T1000 (cell line): ENCODE measurements at places on chromosomes 16 and 17.

GRCh38 chr17:33012522-33013033, 20.9 kb downstream of the SPACA3 start:
- DNase-seq, result no peak

DNA sequence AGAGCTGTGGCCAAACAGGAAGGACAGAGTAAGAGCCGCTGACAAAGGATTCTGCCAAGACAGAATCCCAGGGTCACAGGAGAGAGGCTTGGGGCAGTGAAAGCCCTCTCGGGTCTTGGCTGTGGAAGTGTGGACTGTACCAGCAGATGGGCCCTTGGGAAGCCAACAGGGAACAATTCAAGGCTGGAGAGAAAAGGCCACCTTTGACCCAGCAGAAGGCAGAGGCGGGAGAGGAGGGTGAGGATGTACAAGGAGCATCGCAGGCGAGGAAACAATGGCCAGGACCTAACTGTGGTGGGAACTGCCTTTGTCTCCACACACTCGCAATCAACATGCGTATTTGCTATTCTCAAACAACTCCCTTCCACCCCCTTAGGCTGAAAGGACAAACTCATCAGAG, 15.7 kb downstream of the CARHSP1 start:
- no peak for DNase-seq

- DNase-seq, result no peak
Observed at GRCh38 chr17:47633996-47634395, 15.7 kb upstream of the KPNB1 start.

DNA sequence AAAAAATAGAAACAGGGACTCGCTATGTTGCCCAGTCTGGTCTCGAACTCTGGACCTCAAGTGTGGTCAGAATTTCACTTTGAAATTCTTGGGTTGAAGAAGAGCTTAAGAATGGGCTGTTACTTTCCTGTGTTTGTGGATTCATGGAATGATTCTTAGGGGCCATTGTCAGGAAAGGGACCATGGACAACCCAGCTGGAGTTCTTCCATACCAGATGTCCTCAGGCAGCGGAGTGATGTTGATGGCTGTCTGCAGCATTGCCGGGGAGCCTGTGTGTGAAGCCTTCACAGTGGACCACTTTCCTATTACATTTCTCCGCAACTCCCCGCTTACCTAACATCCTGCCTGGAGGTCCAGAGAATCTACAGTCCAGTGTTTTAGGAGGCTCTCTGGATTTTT, 145.9 kb downstream of the CLEC16A start:
- no peak for DNase-seq

DNA sequence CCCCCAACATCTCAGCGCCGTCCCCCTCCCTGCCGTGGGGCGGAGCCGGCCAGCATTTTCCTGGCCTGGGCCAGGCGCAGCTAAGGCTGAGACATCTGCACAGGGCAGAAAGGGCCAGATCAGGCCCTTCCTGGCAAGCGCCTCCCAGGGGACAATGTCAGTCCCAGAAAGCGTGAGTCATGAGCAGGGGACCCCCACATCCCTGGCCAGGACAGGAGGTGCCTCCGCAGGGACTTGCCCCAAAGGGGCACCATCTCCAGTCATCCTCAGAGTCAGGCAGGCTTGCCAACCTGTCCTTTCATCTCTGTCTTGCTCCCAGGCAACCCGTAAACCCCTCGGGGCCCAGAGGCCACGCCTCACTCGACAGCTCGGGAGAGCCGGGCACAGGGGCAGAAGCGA, 43.2 kb downstream of the SOCS1 start:
- DNase-seq, result no peak

GRCh38 chr16:9378876-9379275, 287.4 kb downstream of the HAPSTR1 start:
- DNase-seq, result no peak

GRCh38 chr16:3718019-3718391, 681 bp upstream of the TRAP1 start:
- no peak for DNase-seq

- no peak for DNase-seq
Observed at GRCh38 chr17:77811521-77811920, 147.0 kb upstream of the TNRC6C start.

DNA sequence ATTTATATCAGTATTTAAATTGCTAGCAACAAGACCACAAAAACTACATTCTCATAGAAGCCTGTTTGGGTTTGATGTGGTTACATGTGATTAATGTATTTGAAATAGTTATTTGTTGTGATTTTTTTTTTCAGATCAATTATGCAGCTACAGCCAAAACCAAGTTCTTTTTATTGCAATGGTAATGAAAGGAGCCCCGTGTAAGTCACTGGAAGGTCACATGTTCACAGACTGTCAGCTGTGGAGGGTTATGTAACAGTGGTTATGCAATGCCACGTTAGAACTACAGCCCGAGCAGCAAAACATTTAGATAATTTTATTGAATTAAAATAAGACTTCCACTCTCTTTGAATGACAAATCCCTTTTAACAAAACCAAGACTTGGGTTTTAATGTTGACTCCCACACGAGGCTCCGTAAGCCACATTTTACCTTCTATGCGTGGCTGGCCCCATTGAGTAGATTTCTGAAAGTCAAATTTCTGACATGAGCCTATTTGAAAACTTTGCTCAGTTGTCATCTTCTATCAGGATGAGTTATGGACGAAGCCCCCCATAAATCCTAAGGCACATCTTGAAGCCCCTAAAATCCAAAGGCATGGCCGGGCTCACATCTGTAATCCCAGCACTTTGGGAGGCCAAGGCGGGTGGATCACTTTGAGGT, 41.8 kb upstream of the SEC14L1 start:
- no peak for DNase-seq

GRCh38 chr16:15701975-15702970, 52.2 kb downstream of the NDE1 start:
- no peak for DNase-seq

DNA sequence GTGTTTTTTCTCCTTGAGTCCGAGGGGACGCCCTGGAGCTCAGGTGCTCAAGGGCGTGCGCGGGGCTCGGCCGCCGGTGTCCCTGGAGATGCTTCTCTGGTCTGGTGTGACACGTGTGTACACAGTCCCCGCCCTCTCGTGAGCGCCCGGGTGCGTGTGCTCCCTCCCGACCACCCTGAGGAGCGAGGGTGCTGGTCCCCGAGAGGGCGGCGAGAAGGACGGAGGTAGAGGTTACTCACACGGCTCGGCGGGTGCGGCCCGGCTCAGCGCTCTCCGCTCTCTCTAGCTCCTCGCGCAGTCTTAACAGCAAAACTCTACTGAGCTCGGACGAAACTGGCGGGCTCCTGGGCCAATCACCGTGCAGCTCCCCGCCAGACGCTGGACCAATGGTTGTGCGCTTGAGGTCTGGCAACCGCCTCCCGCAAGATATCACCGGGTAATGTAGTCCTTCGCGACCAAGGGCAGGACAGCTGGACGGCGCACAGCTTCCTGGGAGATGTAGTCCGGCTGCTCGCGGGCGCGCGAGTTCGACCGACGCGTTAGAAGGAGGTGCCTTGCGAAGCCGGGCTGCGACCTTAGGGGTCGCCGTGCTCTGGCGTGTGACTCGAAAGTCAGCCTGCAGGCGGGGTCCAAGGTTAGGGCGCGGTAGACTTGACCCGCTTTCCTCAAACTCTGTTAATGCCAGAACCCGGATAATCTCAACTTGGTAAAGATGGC, at the start of gene SLC25A19:
Gene SLC25A19 (minus strand): TSS at position 319 of the 717 bp plus-strand sequence. CDS start 2,669 bp downstream, outside the sequence.
- DNase-seq, result peak; percentile 97
